Hematopoietic multipotent progenitor cell treated with erythropoietin and hydrocortisone succinate and interleukin-3 and kit ligand, for 17 days (in vitro differentiated cells): ENCODE measurements at places on chromosomes 11 and 22.

- no peak for DNase-seq
Measured at GRCh38 chr11:128472128-128473089, 114.9 kb downstream of the ETS1 start.

DNA sequence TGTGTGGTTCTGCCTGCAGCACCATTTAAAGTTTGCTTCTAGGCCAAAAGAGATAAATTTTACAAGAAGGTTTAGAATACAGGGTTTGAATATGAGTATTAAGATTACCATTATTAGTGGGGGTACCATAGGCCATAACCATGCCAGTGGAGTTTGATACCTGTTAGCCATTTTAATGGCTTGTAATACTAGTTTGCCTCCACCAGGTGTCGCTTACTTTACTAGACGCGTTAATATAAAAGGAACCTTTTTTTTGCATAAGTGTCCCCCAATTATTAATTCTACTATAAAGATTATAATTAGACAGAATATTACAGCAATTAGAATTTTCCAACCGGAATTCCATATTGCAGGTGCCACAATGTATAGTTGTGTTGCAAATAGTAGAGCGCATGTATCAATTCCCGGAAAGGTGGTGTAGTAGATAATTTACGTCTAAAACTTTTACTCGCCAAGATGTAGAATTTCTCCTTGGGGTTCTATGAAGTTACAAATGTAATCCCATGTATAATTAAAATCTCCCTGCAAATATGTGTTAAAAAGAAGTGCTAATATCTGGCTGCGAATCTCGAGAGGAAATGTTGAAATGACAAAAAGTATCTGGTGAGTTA is 16.1 kb downstream of the MS4A6E start:
- DNase-seq = peak; percentile 8

- no peak for DNase-seq
Measured at GRCh38 chr11:56977314-56977713, 11.4 kb upstream of the OR5AK2 start.

GRCh38 chr22:50688448-50688847 is 15.8 kb downstream of the SHANK3 start:
- DNase-seq = no peak

DNA sequence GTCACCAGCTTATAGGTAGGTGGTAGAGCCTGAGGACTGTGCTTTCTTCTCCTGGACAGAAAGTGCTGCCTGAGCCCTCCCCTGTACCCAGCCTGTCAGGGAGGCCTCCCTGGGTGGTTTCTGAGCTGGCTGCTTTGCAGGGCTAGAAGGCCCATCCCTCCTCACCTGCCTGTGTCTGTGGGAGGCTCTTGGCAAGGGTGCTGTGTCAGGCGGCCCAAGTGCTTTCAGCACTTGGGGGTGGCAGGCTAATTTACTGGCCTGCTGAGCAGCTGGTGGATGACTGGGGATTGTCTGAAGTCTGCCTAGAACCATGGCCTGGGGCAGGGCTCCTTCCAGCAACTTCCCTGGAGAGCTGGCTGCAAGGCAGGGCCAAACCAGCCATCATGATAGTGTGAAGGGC is 139.0 kb upstream of the NAV2 start:
- DNase-seq = no peak

- DNase-seq = no peak
Measured at GRCh38 chr11:119747868-119748660, 19.1 kb upstream of the NECTIN1 start.

GRCh38 chr11:78310500-78310909 is 107.1 kb downstream of the GAB2 start:
- no peak for DNase-seq

DNA sequence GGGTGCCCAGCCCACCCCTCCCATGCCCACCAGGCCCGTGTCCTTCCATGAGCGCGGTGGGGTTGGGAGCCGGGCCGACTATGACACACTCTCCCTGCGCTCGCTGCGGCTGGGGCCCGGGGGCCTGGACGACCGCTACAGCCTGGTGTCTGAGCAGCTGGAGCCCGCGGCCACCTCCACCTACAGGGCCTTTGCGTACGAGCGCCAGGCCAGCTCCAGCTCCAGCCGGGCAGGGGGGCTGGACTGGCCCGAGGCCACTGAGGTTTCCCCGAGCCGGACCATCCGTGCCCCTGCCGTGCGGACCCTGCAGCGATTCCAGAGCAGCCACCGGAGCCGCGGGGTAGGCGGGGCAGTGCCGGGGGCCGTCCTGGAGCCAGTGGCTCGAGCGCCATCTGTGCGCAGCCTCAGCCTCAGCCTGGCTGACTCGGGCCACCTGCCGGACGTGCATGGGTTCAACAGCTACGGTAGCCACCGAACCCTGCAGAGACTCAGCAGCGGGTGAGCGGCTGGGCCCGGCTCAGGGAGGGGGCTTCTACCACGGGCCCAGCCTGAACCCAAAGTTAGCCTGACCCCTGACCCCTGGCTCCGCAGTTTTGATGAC is 3.0 kb downstream of the PKP3 start:
- no peak for DNase-seq
